ENCODE measurements at places on chromosomes 6 and 20.

GRCh38 chr6:15551798-15552197, 111.0 kb downstream of the DTNBP1 start:
- no peak for DNase-seq

DNA sequence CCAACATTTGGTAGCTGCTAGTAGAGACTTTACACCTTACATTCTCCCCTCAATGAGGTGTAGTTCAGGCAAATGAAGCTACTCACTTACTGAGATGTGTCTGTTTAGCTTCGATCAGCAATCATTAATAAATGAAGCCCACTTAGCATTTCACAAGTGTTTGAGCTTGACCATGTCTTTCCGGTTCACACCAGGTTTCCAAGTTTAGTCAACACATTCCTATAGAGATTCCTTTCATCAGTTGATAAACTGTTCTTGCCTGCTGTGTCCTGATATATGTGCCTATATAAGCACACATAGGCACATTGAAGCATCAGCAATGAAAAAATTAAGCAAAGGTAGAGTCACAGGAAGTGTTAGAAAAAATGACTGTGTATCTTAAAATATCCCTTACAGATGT, 150.0 kb downstream of the BTBD3 start:
- no peak for DNase-seq

GRCh38 chr6:20332441-20333006, 69.2 kb upstream of the E2F3 start:
- no peak for DNase-seq

DNA sequence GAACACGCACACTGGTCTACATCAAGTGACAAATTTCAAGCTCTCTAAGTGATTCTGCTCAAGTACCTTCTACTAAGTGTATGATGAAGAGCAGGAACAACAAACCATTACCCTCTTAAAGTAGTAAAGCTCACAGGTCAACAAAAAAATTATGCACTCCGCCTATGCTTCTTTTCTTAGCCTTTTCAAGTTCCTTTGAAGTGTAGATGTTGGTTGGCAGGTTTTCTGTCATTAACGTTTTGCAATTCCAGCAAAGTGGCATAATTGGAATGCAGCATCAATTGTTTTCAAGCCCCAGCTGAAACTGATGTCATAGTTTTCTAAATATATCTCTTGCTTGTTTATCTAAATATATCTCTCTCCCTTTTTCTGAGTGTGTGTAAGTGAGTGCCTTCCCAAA, 396.9 kb upstream of the EYS start:
- DNase-seq, result no peak

GRCh38 chr20:59393142-59393541, 92.7 kb downstream of the EDN3 start:
- DNase-seq, result no peak

GRCh38 chr20:38057351-38057972, 23.9 kb downstream of the RPRD1B start:
- no peak for DNase-seq

GRCh38 chr20:36297656-36298055, 8.5 kb upstream of the DLGAP4 start:
- no peak for DNase-seq

DNA sequence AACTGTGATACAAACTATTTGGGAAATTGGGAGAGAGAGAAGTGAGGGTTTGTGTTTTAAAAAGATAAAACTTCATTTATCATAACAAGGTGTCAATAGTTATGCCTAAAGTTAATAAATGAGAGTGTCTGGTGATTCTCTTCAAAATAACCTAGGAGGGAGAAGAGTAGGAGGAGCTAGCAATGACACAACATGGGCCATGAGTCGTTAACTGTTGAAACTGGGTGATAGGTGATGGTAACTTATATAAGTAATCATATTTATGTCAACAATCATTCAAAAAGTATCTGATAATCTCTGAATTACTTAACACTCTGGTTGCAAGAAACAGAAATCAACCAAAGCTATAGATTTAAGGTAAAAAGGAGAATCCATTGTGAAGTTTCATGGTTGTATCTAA, 46.8 kb upstream of the INSM1 start:
- no peak for DNase-seq

DNA sequence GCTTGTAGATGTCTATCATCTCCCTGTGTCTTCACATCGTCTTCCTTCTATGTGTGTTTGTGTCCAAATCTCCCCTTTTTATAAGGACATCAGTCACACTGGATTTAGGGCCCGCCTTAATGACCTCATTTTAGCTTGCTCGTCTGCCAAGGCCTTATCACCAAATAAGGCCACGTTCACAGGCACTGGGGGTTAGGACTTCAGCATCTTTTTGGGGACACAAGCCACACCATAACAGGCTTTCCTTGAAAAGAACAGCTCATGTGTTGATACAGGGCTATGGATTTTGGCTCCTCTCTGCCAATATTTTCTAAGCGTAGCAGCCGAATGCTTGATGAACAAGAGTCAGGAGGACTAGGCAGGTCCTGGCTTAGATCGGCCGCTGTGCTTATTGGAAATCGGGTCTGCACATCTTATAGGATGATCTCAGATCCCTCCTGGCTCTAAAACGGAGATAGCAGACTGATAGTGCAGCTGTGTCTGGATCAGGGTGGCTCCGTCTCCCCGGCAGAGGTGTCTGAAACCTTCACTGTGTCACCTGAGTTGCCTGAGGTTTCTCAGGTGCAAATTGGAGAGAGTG, 16.2 kb upstream of the TMEM181 start:
- DNase-seq, result peak; percentile 42

DNA sequence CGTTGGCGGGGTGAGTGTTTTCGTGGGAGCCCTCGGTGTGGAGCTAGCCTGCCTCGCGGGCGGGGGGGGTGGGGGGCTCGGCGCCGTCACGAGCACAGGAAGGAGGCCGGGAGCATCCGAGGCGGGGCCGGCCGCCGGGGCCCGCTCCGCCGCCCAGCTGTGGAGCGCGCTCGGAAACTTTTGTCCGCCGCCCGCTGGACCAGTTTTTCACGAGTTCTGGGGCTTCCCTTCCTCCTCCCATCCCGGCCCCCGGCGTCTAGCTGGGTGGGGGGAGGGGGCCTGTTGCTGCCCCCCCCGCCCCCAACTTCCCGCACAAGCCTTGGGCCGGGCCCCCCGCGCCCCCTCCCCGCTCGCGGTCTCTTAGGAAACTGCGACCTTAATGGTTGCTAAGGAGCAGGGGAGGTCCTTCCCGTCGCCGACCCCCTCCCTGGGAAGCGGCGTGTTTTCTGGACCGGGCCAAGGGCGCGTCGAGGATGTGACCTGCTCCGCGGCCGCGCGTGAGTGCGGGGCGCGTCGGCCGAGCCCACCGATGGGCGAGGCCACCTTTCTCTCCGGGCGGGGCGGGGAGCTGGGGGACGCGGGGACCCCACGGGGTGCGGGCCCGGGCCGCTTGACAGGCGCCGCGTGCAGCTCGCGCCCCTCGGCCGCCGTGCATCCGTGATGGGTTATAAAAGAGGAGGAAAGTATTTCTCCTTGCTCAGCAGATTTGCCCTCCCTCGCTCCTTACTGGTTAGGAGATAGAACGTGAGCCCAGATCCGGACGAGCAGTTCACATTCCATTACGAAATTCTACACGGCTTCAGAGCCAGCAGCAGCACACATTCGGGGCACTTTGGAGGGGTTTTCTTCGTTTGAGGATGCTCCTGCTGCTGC, 1.4 kb downstream of the RREB1 start:
- DNase-seq, result no peak

DNA sequence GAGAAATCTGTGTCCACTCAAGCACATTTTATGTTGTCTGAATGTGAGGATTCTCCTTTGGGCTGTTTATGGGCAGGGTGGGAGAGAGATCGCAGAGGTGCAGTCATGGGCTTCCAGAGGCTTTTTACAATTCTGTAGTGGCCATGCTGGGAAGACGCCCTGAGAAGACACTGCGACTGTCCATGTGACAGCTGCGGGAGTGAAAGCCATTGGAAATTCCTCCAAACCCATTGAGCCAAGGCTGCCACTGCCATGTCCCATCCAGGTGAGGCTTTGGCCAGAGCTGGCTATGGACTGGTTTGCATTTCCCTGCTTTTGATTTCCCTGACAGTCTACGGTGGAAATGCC, 216.9 kb upstream of the ECI2 start:
- DNase-seq, result peak; percentile 84

GRCh38 chr20:63049561-63050221, 42.9 kb upstream of the BHLHE23 start:
- DNase-seq, result no peak

DNA sequence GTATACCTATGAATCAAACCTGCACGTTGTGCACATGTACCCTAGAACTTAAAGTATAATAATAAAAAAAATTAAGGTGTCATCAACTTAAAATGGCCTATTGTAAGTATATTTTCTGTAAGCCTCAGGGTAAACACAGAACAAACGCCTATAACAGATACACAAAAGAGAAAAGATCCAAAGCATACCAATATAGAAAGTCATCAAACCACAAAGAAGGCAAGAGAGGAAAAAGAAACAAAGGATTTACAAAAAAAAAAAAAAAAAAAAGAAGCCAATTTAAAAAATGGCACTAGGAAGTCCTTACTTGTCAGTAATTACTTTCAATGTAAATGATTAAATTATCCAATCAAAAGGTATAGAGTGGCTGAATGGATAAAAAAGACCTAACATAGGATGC, 24.6 kb upstream of the ASF1A start:
- no peak for DNase-seq

DNA sequence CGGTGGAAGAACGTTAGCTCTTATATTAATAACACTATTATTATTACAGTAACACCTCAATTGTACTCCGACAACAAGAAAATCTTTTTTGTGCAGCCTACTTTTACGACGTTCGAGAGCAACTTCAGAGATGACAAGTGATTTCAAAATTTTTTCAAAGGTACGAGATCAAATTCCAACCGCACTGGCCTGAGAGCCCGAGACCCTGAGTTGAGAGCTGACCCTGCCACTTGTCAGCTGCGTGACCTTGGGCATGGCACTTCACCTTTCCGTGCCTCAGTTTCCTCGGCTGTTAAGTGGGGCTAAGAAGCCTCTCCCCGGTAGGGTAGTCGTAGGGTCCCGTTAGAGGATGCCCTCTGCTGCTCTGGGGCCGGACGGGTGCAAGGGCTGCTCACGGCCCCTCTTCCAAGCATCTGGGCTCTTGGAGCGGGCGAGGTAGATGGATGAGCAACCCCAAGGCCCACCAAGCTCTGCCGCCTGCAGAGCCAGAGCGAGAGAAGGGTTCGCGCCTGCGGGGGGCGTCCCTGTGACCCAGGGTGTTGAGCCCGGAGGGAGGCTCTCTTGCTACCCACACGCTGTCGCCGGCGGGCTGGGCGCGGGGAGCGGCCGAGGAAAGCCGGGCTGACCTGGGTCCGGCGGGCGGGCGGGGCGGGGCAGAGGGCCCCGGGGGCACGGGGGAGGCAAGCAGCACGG, 510 bp downstream of the NDRG3 start:
- DNase-seq, result no peak

DNA sequence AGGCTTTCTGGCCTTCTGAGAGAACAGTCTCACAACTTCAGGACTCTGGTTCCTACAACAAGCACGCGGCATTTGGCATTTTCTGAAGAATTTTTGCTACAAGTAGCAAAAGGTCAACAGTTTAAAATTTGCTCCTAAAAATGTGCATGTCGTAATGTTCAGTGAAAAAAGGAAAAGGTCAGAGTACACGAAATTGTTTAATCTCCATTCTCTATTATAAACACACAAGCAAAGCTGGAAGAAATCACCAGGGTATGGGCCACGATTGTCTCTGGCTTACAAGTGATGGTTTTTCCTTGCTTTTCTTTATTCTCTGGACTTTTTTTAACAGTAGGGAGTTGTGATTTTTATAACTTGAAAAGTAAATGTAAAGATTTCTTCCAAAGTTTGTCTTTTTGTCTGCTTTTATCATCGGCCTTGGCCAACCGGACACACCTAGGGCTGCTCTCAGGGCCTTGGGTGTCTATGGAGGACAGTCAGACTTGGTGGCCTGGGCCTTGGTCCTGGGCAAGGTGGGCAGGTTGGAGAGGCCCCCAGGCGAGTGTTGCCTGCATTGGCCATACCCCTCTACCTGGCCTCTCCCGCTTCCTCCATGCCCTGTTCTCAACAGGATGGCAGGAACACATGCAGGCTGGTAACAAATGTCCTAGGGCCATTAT, 32.4 kb downstream of the PLEKHG1 start:
- no peak for DNase-seq

Data from vagina (tissue), 2 donors.